Breast epithelium (tissue), 4 donors: ENCODE measurements at places on chromosomes 16 and 17. TPM values are rescaled to one million over a fixed set of nuclear protein-coding genes. Genes with fewer than 3 reads are reported as not detected.

The USP43 gene
- 0.32 TPM for total RNA-seq

The TBC1D3H gene
- not detected for total RNA-seq

The KDM6B gene
- total RNA-seq, result 10.5 TPM

The HES7 gene
- not detected for total RNA-seq

The CNEP1R1 gene
- 17.4 TPM for total RNA-seq

The TMC8 gene
- total RNA-seq, result 8.8 TPM

The C16orf86 gene
- 11.1 TPM for total RNA-seq

The WNK4 gene
- total RNA-seq, result 0.66 TPM

The UTS2R gene
- not detected for total RNA-seq

The CA5A gene
- not detected for total RNA-seq

The EPN3 gene
- total RNA-seq, result not detected

The CDT1 gene
- total RNA-seq, result 1.3 TPM

The MPV17L gene
- 41.4 TPM for total RNA-seq

The NOG gene
- 1.6 TPM for total RNA-seq

The SGCA gene
- total RNA-seq, result 0.73 TPM

The MIS12 gene
- 16.5 TPM for total RNA-seq

The CMC2 gene
- 38.5 TPM for total RNA-seq

The KRTAP3-1 gene
- not detected for total RNA-seq

The CLDN9 gene
- not detected for total RNA-seq

The LITAF gene
- total RNA-seq, result 59.0 TPM
